ENCODE measurements at places on chromosomes 3 and 15.

DNA sequence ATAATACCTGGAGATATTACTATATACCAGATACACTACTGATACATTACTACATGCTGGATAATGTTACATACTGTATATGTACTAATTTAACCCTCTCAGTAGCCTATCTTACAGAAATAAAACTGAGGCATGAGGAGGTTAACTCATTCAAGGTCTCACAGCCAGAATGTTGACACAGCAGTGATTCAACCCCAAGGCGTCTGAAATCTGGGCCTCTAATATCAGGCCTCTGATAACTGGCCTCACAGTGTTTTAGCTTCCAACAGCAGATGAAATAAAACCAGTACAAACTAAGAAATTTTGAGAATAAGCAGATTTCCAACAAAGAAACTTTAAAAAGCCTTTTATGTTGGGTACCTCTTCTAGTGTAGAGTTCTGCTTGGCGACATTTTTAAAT lies 23.4 kb downstream of the DZIP1L start:
- no peak for DNase-seq

DNA sequence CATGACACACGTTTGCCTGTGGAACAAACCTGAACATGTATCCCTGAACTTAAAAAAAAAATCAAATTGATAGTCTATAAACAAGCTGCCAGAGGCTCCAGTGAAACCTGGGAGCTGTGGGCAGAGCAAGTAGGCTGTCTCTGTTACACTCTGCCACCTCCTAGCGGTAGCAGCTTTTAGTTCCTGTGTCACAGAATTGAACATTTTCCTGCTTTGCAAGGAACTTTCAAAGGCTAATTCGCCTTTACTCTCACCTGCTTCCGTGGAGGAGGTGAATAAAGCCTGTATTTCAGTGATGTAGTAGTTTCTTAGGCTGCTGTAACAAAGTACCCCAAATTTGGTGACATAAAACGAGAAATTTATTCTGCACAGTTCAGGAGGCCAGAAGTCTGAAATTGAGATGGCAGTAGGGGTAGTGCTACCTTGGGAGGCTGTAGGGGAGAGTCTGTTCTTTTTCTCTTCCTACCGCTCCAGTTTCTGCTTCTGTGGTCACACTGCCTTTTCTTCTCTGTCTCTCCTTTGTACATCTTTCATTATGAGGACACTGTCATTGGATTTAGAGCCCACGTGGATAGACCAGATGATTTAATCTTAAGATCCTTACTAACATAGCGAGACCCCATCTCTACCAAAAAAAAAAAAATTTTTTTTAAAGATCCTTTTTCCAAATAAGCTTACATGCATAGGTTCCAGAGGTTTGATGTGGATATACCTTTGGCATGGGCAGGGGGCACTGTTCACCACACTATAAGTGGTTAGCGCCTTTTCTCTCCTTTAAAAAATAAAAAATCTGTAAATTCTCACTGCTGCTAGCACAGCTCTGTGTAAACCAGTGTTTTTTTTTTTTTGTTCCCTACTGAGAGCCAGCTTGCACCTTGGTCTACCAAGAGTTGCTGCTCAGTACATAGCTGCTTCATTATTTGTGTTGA lies 25.3 kb downstream of the FBXO22 start:
- DNase-seq = no peak

DNA sequence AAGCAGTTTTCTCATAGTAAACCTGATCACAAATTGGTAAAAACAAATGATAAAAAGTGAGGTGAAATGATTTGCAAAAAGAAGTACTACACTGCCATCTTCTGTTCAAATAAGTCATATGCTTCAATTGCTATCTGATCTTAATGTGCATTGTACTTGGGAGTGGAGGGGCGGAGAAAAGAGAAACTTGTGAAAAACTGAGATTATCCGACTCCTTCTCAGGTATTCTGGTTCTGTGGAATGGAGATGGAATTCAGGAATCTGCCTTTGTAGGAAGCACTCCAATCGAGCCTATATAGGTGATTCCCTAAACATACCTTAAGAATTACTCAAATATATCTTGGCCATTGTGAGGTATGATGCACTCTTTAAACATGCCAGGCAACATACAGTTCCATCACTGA lies 180.6 kb downstream of the CHL1 start:
- DNase-seq = no peak

GRCh38 chr3:120072867-120073525 lies 21.3 kb downstream of the GSK3B start:
- DNase-seq = no peak

GRCh38 chr15:63986751-63987341 lies 59.4 kb downstream of the DAPK2 start:
- DNase-seq = no peak

GRCh38 chr3:56251343-56251945 lies 216.8 kb downstream of the ERC2 start:
- DNase-seq = peak; percentile 10

GRCh38 chr3:71703797-71704196 lies 21.4 kb downstream of the EIF4E3 start:
- DNase-seq = no peak
